ENCODE measurements at places on chromosomes 6 and 20.

DNA sequence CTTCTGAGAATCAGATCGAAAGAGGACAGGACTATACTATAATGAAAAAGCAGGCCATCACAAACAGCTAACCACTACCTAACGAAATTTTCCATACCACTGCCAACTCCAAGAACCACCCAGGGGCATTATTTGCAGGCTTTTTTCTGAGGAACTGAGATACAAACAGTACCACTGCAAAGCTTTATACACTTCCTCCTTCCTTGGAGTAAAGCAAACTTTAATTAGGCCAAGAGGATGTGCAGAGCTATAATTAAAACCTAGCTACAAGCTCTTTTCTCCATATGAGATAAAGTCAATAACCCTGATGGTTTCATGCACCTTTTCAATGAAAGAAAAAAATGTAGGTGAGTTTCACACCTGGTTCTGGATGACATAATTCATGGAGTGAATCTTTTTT lies 68.5 kb downstream of the ELOVL5 start:
- DNase-seq, result no peak

GRCh38 chr6:45655745-45656476 lies 278.2 kb upstream of the SUPT3H start:
- no peak for DNase-seq

- DNase-seq, result no peak
These were observed 120.3 kb upstream of the MOCS1 start for GRCh38 chr6:40054602-40055001.

DNA sequence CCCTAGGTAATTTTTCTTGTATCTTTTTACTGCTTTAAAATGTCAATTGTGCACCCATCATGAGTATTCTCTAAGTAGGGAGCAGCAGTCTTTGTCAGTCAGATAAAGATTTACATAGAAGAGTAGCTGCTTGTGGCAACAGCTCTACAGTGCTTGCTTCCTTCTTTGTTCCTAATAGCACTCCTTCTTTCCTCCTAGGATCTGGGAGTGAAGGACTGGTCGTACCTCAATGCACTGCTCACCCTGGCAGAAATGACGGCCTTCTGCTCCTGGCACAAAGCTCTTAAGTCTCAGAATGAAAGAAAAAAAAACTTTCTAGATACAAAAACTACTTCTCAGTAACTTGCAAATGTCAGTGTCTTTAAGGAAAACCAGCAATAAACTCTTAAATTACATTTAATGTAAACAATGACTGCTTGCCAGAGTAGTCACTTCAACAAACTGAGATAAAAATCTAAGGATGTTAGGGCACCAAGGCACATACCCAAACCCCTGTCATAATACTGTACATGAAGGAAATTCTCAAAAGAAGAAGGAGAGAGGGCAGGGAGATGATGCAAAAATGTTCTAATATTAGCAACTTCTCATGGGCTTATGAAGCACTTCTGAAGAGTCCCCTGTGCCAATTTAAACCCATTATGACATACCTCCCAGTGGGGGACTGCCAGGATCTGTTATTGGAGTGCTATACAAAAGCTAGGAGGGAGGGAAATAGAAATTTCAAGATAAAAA lies 34.0 kb downstream of the NCOA6 start:
- DNase-seq, result no peak

DNA sequence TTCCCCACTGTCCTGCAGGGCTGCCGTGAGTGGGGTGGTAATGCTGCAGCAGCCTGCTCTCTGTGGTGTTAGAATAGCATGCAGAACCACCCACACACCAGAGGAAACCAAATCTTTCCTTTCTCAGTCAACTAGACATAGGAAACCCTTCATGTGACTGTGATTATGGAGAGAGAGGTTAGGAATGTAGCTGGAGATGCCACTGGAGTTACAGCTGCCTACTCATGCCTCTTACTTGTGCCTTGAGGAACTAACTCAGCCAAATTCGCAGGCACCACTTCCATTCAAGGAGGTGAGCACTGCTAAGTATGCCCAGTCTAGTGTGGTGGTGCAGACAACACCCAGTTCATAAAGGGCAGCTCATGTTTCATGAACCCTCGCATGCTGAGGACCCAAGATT lies 27.4 kb downstream of the MUC22 start:
- no peak for DNase-seq

DNA sequence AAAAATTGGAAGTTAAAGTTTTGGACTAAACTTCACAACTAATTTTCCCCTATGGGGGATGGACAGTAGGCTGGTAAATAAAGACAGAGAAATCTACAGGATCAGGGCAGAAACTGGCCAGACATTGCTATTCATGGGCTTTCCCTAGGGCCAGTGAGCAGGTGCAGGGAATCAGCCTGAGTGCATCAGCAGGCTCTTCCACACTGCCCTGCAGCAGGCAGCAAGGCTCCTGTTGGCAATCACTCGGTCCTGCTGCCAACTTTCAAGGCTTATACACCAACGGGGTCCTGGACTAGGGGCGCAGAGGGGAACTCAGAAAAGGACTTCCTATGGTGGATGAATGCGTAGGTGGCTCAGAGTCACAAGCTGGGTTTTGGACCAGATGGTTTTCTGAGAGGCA lies 59.8 kb upstream of the NHSL1 start:
- DNase-seq, result no peak

- no peak for DNase-seq
These were observed 212.7 kb downstream of the TMEM242 start for GRCh38 chr6:157110607-157111006.

All from activated CD8-positive, alpha-beta memory T cell treated with anti-CD3 and anti-CD28 coated beads for 1 hour (primary cell).